HuH-7 (cell line): ENCODE measurements at places on chromosomes 6 and 20.

DNA sequence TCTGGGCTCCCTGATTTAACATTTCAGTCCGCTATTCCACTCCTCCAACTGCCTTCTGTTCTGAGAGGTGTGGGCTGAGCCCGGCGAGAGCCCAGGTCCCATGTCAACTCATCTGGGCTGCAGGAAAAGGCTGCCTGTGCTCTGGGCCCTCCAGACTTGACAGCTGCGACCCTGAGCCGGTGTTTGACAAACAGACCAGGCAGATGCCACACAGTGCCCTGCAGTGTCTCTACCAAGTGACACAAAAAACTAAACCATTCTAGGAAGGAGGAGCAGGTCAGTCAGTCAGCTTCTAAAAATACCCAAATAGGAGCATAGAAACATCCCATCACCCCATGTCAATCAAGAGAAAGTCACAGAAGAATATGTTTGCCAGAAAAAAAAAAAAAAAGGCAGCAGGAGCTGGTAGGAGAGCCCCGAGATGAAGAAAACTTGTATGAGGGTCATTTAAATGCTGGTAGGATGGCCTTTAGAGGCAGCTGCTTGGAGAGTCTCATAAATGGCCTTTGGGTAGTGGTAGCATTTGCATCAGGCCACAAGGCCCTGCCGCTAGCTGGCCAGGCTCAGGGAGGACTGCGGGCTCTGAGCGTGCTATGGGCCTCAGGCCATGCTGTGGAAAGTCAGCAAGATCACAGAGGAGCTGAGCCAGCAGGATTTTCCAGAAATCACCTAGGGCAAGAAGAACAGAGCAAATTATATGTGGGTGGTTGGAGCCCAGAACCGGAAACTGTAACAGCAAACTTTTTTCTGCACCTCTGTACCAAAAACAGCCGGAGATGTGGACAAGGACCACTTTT lies 36.6 kb upstream of the GFOD1 start:
- DNase-seq: no peak

DNA sequence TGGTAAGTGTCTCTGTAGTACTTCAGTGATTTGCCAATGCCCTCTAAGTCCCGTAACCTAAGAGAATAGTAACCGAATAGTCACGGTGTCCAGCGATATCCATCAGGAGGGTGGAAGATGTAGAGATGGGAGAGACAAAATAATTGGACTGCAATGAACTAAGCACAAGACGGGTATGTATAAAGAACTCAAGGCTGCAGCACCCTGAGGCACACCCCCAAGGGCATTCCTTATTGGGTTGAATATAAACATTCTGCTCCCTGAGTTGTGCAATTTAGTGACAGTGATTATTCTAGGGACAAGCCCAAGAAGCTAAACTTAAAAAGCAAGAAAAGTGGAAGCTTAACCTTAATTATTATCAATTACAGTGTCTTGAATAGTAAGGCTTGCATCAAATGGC lies 14.6 kb downstream of the DST start:
- DNase-seq: no peak

DNA sequence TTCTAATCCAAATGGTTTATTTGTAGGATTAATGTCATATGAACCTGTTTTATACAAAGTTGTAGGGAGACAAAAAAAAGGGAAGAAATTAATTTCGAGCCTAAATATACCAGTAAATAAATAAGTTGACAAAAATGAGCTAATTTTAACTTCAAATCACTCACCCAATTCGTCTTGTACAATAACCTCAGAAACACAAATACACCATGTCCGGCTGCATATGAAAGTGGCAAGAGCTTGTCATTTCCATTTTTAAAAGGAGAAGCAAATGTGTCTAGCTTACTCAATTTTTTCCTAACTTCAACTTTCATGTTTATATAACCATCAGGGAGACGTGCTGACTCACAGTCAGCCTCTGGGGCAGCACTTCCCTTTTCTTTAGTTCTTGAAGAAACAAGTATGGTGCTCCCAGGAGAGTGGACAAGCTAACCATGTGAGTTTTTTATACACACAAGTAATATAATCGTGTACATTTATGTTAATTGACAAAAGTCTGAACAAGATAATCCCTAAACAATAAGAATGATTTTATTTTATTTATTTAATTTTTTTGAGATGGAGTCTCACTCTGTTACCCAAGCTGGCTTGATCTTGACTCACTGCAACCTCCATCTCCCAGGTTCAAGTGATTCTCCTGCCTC lies 55.5 kb upstream of the SGK1 start:
- no peak for DNase-seq

DNA sequence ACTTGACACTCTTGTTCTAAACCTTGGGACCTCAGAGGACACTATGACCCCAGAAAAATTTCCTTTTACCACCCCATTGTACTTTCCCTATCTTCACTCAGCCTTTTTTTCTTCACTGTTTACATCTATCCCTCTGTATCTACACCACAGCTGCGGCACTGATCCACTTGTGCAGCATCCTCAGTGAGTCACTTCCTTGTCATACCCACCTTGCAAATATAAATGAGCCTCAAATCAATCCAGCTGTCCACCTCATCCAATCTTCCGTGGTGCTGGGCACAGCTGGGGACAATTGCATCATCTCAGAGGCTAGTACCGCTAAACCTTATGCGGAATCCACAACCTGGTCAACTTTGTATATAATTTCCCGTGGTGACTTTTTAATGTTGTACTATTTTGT lies 710.5 kb downstream of the QKI start:
- DNase-seq: no peak

- no peak for DNase-seq
Measured at GRCh38 chr20:48690888-48691287, 136.9 kb downstream of the PREX1 start.

DNA sequence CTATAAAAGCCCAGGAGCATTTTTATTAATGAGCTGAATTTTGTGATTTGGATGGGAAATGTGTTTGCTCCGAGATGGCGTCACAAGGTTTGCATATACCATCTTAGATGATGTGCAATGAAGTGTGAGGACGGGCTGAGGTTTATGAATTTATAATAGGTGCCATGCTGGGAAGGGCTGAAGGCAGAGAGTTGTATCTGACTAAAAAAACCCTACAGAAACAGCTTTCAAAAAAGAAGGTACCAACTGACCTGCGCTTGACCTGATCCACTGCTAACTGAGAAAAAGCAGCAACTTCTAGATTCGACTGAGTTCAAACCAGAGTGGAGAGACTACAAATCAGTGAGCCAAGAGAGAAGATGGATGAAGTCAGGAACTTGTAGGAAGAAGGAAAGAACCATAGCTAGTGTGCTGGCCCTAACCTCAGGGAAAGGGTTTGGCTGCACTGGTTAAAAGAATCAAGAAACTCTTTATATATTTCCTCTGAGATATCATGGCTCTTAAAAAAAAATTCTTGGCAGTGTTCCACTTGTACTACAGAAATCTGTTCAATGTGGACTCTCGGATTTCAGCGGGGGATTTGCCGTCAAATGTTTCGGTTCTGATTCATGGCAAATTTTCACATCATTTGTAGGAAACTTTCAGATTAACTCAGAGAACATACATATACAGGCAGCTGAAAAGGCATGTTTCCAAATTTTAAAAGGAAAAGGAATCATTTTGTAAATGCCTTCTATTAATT lies 56.5 kb upstream of the HDGFL1 start:
- DNase-seq: no peak

GRCh38 chr6:116971959-116972358 lies 94.9 kb downstream of the RFX6 start:
- peak; percentile 13 for DNase-seq

- DNase-seq: no peak
Measured at GRCh38 chr6:159837511-159837910, 37.4 kb downstream of the PNLDC1 start.

DNA sequence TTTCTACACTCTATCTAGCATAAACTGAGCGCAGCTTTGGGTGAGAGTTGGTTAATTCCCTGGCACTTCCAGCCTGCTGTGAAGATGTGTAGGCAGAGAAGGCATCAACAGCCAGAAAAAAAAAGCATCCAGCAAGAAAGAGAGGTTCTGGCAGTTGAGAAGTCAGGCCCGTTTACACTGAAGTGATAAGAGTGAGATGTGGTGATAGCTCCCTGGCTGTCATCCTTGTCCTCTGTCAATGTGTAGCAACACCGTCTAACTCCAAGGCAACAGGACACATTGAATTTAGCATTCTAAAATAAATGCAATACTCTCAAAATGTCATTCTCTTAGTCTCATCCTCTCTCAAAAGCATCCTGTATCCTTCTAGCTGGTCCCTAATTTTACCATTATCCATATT lies 193.6 kb upstream of the BTBD3 start:
- no peak for DNase-seq

- no peak for DNase-seq
Measured at GRCh38 chr6:165848086-165848426, 185.0 kb upstream of the PDE10A start.

GRCh38 chr20:17417225-17417624 lies 114.0 kb downstream of the BFSP1 start:
- no peak for DNase-seq

DNA sequence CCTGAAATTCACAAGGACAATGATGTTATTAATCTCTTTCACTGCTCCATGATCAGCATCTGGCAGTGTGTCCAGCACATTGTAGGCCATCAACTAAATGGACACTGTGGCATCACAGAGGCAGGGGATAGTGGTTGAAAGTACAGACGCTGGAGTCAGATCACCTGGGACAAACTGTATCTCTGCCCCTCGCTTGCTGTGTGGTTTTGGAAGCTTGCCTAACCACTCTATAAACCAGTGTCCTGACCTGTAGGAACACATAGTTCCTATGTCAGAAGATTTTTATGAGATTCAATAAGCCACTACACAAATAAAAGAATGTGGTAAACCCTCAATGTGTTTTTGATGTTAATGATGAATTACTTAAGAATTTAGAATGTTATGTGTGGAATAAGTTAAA lies 219.3 kb upstream of the RNF217 start:
- DNase-seq: no peak

GRCh38 chr6:23016696-23017095 lies 447.3 kb downstream of the HDGFL1 start:
- no peak for DNase-seq

GRCh38 chr6:132365281-132365907 lies 35.9 kb downstream of the MOXD1 start:
- DNase-seq: no peak
